ENCODE measurements at places on chromosomes 4 and X.

- no peak for DNase-seq
Measured at GRCh38 chr4:112589206-112589605, 47.5 kb downstream of the ZGRF1 start.

DNA sequence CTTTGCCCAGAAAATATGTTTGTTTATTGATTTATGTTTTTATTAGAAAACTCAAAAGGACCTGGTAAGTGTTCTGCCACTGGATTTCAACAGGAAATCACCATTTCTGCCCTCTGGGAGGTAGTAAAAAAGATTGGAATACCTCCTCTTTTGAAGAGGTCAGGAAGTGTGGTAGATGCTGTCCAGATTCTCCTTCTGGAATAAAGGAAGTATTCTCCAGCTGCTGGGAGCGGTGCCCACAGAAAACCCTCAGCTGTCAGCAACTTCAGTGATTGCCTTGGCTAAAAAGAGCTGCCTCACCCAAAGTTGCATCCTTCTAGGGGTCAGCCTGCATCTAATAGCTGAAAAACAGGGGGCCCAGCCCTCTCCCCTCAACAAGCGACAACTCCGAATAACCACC, 13.8 kb upstream of the ZNF674 start:
- DNase-seq, result no peak

DNA sequence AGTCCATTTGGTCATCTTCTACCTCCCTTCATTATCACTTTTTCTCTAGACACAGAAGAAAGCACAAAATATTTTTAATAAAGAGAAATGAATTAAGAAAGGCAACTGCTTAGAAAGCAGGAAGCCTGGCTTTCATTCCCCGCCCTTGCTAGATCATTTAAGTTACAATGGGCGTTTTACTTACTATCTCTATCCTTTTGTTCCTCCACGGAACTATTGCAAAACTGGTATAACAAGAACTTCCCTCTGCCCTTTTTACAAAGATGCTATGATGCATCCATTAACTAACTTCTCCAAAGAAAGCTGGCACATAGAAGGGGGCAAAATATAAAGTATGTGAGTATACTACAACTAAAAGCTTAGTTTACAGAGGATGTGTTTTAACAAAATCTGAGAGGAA, 434.5 kb upstream of the FTHL17 start:
- no peak for DNase-seq

DNA sequence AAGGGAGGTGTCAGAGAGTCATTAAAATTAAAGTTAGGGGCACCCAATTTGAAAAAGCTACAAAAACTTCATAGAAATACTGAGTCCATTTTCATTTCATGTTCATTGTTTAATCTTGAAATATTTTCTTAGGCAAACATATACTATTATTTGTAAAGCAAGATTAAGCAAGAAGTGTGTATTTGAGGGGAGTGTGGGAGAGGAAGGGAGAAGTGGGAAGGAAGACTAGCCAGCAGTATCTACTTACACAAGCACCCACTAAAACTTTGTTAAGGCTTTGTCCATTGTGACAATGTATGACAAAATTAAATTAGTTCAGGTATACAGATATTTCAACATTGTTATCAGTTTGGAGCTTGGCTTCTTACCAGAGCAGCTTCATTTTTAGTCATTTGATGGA, 222.9 kb downstream of the ARHGAP24 start:
- no peak for DNase-seq

DNA sequence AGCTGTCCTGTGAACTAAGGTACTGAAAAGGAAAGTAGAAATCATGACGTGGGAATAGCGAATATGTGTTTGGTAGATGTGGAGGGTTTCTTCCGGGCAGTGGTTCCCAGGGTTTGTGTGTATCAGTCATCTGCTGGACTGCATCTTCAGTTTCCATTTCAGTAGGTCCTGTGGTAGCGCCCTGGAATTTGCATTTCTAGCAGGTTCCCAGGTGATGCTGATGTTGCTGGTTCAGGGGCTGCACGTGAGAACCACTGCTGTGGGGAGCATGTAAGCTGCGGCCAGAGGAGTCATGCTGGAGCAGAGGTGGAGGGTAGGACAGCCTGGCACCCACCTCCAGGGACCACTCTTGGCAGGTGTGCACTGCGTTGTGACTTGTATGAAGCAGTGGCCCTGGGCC, 47.1 kb downstream of the ARHGAP10 start:
- DNase-seq, result no peak

- DNase-seq, result no peak
Measured at GRCh38 chr4:40238008-40238699, 41.3 kb downstream of the RHOH start.

- no peak for DNase-seq
Measured at GRCh38 chrX:133190877-133191738, 27.0 kb downstream of the TFDP3 start.

- no peak for DNase-seq
Measured at GRCh38 chr4:8725071-8725841, 132.7 kb downstream of the CPZ start.

DNA sequence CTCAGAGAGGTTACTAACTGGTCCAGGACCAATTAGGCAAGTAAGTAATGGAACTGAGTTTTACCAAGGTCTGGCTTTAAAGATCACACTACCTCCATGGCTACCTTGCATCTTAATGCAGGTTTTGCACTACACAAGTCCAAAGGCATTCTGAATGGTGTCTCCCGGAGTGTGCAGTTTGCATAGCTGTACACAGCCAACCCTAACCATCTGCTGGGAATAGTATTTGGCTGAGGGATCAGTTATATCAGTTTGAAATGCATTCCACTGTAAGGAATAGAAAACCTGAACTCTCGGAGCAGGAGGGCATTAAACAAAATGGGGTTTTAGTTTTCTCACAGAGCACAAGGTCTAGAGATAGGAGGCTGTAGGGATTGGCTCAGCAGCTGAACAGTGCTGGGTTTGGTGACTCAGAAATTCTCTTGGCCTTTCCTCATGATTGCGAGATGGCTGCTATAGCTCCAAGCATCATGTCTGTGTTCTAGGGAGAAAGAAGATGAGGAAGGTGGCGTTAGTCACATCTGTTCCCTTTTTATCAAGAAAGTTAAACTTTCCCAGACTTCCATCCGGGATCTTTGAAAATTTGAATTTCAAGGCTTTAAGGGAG, 177.1 kb downstream of the NHS start:
- no peak for DNase-seq

DNA sequence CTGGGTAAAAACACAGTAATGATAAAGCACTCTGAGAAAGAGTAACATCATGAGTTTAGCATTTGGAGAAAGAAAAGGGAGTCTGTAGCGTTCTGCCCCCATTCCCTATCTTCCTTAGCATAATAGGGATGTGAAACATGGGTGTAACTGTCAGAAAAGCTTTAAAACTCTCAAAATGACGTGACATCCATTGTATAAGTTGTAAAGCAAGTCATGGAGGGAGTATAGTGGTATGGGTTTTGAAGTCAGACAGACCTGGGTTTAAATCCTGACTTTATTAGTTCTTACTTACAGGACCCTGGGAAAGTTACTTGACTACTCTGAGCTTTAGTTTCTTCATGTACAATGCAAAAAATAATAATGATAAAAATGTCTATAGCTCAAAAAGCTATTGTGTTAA, 17.1 kb downstream of the FBXO8 start:
- DNase-seq, result no peak

- DNase-seq, result no peak
Measured at GRCh38 chr4:185405296-185405999, 8.8 kb downstream of the ANKRD37 start.

- no peak for DNase-seq
Measured at GRCh38 chr4:187256897-187257296, 533.2 kb upstream of the FAT1 start.

- DNase-seq, result no peak
Measured at GRCh38 chr4:188941524-188942119, 802.4 kb downstream of the TRIML1 start.

- DNase-seq, result no peak
Measured at GRCh38 chr4:32163125-32163524, 1443.0 kb downstream of the PCDH7 start.

- DNase-seq, result no peak
Measured at GRCh38 chr4:56430203-56430602, 5.2 kb downstream of the PPAT start.
